ENCODE measurements at places on chromosomes 11 and 22.
A peak's percentile ranks its signal among the peaks of the same experiment; 100 is the strongest.

DNA sequence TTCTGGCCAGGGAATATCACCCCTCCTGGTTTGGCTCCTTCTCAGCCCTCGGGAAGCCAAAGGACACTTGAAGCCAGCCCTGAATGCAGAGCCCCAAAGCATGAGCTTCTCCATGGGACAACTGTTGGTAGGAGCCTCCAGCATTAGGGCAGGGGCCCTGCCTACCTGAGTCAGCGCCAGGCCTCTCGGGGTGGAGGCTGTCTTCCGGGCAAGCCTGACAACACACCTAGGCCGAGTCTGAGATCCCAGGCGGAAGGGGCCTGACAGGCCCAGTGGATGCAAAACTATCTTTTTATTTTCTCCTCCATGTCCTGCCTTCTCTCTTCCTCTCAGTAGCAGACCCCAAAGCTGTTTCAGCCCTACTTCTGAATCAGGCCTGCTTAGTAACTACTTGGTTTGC, 27.6 kb downstream of the RCOR2 start:
- DNase-seq, result no peak

DNA sequence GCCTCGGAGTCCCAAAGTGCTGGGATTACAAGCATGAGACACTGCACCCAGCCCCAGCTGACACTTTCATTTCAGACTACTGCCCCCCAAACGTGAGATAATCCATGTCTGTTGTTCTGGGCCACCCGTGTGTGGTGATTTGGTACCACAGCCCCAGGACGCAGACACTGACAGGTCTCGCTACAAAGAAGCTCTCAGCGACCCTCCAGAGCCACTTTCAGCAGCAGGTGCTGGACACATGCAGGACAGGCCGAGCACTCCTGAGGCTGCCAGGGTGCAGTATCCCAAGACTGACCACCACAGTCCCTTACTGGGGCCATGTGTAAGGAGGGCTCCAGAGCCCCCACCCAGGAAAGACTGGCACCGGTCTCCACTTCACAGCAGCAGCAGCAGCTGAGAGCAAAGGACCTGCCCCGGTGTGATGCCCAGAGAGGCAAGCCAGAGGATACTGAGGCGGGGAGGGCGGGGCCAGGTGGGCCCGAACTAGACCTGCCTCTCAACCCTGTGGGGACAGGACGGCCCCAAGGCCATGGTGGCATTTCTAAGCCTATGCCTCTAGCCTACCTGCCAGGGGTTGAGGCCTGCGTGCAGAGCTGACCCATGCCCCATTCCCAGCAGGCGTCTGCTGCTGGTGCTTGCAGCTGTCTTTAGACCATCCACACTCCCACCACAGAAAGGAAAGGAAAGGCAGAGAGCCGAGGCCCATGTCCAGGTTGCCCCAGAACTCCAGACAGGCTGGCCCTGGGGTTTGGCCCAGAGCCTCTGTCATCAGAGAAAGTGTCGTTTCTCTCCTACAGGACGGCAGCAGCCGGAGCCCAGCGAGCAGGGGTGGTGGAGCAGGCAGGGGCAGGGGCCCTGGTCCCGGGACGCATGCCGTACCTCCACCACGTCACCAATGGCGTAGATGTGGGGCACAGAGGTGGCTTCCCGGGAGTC, 28.0 kb upstream of the GNB1L start:
- no peak for DNase-seq

DNA sequence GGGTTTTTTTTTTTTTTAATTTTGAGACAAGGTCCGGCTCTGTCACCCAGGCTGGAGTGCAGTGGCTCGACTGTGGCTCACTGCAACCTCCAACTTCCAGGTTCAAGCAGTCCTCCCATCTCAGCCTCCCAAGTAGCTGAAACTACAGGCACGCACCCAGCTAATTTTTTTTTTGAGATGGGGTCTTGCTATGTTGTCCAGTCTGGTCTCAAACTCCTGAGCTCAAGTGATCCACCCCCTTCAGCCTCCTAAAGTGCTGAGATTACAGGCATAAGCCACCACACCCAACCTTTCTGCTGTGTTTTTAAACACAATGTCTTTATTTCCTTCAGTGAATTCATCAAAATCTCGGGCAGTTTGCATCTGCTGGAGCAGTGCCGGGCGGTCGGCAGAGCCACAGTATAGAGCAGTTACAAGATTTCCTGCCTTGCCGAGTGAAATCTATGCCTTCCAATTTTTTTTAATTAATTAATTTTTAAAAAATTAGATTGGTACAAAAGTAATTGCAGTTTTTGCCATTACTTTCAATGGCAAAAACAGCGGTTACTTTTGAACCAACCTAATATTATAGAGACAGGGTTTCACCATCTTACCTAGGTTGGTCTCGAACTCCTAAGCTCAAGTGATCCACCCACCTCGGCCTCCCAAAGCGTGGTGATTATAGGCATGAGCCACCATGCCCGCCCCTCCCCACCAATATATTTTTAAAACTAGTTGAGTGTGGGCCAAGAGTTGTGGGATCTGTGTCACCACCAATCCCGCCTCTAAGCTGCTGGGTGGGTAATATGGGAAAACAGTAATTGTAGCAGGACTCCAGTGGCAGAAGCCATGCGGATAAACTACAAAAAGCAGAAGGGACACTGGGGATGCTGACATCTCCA, 2.7 kb upstream of the ACY3 start:
- DNase-seq, result no peak

DNA sequence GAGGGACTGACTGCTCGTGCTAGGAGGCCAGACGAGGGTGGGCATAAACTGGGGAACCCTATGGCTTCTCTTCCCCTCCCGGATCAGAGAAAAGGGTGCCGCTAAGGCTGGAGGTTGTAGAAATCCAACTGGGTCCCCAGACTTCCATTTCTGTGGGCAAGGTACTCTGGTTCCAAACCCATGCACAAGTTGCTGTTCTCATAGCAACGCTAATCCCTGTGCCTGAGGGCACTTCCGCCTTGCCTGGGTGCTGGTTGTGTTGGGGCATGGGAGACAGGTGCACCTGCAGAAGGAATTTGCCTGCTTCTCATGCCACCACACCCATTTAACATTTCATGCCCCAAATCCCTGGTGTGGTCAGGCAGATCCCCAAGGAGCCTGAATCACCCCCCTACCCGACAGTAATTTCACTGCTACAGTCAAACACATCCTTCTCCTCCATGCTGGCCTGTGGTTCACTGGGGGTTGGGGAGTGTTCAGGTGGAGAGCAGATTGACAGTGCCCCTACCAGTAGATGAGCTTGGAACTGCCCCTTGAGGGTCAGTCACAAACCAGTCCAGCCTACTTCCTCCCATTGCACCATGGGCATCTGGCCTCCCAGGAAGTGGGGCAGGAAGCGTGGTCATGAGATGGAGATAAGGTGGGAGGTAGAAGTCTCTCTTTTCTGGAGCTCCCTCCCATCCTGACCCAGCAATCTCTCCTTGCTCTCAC, 1.2 kb downstream of the C2CD2L start:
- peak; percentile 35 for DNase-seq

- no peak for DNase-seq
These were observed 177.4 kb downstream of the BUD13 start for GRCh38 chr11:116595305-116595880.

DNA sequence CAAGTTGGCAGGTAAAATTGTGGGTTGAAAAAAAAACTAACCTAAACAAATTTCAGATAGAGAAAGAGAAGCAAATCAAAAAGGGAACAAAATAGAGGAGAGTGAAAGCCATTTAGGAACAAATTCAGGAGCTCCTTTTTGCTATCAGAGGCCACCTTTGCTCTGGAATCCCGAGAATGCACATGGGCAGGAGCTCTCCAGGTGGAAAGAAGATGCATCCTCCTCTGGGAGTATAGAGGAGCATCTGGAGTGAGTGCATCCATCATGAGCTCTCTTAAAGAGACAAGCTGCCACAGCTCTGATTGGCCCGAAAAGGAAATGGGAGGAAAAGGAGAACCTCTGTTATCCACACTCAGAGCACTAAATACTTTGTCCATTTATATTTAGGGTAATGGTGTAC, 26.3 kb downstream of the MRGPRX1 start:
- DNase-seq, result no peak

Measured in iris pigment epithelial cell (primary cell).